ENCODE measurements at places on chromosomes 6 and 20.
A peak's percentile ranks its signal among the peaks of the same experiment; 100 is the strongest.

GRCh38 chr6:165298402-165298801 is 11.0 kb downstream of the C6orf118 start:
- no peak for DNase-seq

DNA sequence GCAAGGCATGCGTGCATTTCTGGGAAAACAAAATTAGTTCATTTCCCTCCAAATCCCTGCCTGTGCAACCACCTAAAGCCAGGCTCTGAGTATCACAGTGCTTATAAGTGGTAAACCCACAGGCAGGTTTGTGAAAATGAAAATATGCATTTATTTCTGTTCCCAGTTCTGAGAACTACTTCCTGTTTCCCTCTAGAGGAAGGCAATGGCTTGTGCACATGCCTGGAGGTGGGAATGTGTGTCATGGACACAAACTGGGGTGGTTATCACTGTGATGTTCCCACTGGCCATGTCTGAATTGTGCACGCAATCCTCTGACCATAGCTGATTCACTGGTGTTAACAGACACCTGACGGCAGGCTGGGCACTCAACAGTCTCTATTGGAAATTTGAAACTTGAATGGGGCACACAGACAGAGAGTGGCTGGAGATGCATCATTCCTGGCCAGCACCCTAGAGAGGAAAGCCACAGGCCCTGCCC is 26.3 kb downstream of the FAM110A start:
- DNase-seq, result no peak

- no peak for DNase-seq
These were observed 17.9 kb upstream of the RUNX2 start for GRCh38 chr6:45310118-45310788.

DNA sequence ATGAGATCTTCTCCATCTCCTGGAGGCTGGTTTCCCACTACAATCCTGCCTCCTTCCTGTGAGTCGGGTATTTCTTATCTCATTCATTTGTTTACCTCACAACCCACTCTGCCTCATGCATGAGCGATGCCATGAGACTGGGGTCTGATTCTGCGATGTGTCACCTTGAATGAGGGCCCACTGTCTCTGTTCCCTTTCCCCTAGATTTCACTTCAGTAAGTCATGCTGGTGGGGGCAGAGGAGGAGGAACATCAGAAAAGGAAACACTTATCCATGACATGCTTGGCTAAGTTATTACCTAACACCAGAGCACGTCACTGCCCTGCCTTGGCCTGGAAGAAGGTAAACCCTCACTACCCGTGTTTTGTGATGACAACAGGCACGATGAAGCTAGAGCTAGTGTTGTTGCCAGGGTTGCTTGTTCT is 337.4 kb upstream of the PRDM1 start:
- DNase-seq, result peak; percentile 34

DNA sequence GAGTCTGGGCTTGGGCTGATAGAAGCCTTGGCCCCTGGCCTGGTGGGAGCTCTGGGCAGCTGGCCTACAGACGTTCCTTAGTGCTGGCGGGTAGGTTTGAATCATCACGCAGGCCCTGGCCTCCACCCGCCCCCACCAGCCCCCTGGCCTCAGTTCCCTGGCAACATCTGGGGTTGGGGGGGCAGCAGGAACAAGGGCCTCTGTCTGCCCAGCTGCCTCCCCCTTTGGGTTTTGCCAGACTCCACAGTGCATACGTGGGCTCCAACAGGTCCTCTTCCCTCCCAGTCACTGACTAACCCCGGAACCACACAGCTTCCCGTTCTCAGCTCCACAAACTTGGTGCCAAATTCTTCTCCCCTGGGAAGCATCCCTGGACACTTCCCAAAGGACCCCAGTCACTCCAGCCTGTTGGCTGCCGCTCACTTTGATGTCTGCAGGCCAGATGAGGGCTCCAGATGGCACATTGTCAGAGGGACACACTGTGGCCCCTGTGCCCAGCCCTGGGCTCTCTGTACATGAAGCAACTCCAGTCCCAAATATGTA is 957 bp upstream of the VEGFA start:
- no peak for DNase-seq

GRCh38 chr6:130252527-130253237 is 29.9 kb upstream of the SAMD3 start:
- DNase-seq, result no peak

GRCh38 chr6:167027772-167028171 is 28.6 kb downstream of the CEP43 start:
- no peak for DNase-seq

GRCh38 chr6:6470123-6470522 is 118.4 kb upstream of the LY86 start:
- no peak for DNase-seq

GRCh38 chr6:161549977-161550655 is 276.3 kb upstream of the AGPAT4 start:
- DNase-seq, result peak; percentile 80

DNA sequence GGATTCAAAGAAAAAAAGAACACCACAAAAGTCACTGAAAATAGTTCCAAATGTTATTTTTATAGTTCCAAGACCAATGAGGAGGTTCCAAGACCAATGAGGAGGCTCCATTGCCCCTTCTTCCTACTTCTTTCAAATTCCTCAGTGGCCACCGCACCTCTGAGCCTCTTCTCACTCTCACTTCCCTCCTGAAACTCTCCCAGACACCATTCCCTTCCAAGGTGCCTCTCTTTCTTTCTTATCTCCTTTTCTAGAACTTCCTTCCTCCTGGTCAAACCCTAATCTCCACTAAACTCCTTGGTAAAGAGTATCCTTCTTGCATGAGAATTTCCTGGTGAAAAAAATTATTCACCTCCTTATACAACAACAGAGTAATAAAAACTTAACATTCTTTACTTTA is 20.4 kb upstream of the MCUR1 start:
- no peak for DNase-seq

GRCh38 chr6:136952714-136953260 is 30.7 kb downstream of the SLC35D3 start:
- peak; percentile 64 for DNase-seq

DNA sequence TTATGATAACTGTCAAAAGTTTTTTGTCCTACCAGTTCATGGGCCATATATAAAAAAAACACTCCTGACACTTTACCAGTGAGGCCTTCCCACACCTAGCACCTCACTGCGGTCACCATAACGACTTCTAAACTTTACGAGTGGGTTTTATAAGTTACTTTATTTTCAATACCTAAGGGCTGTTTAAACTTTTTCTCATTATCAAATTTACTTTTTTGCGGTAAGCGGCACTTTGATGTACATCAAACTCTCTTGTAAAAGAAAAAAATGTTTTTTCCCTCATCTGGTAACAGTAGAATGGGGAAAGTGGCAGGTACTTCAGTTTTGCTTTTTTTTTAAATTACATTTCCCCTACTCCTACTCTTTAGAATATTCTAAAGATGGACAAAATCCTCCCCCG is 36.2 kb downstream of the FYN start:
- DNase-seq, result no peak

DNA sequence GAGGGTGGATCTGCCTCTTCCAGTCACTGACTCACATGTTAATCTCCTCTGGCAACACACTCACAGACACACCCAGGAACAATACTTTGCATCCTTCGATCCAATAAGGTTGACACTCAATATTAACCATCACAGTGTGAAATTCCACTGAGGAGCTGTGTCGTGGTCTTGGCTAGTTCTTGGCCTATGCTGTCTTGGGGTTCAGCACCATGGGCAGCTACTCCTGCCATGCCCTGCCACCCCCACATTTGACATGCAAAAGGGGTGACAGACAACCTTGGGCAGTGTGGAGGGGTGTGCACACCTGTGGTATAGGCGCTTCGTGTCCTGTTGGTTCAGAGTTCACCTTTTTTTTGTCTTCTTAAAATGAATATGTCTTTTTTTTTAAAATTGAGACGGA is 25.8 kb downstream of the ANKRD6 start:
- DNase-seq, result no peak

DNA sequence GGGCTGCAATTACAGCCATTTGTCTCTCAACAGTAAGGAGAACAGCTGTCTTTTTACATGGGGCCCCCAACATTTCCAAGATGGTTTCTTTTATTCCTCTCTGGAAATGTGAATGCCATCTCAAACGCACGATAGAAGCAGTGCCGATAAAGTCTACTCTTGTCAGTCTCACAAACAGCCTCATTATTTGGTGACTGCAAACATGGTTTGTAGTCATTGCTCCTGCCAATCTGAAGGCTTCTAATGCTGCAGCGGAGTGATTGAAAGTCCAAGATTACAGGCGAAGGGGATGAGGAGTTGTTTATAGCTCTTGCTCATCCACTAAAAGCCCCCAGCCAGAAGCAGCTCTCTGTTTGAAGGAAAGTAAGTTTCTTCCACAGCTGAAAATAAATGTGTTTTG is 657.1 kb downstream of the CBLN4 start:
- DNase-seq, result no peak

DNA sequence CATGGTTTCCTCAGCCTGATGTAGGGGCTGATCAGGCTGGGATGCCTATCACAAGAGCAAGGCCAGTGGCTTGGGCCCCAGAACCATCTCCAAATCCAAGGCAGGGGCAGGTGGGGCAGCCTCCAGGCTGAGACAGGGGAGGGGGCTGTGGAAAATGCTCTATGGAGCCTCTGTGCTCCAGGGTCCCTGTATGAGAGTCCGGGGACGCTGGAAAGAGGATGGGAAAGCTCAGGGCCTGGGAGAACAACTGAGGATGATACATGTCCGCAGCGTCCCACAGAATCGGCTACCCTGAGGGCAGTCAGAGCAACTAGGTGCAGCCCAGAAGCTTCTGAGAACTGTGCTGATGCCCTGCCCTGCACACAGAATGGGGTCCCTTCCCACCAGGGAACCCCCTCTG is 43.4 kb downstream of the CPXM1 start:
- DNase-seq, result no peak

GRCh38 chr6:122214605-122215318 is 184.7 kb upstream of the HSF2 start:
- DNase-seq, result no peak

DNA sequence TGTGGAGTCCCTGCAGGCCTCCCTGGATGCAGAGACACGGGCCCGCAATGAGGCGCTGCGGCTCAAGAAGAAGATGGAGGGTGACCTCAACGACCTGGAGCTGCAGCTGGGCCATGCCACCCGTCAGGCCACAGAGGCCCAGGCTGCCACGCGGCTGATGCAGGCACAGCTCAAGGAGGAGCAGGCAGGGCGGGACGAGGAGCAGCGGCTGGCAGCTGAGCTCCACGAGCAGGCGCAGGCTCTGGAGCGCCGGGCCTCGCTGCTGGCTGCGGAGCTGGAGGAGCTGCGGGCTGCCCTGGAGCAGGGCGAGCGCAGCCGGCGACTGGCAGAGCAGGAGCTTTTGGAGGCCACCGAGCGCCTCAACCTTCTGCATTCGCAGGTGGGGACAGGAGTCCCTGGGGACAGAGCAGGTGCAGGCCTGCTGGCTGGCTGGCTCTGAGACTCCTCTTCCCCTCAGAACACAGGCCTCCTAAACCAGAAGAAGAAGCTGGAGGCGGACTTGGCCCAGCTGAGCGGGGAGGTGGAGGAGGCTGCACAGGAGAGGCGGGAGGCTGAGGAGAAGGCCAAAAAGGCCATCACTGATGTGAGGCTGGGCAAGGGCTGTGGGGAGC is 44.7 kb downstream of the MYH7B start:
- no peak for DNase-seq

GRCh38 chr6:138103871-138104270 is 3.3 kb downstream of the PERP start:
- peak; percentile 15 for DNase-seq

DNA sequence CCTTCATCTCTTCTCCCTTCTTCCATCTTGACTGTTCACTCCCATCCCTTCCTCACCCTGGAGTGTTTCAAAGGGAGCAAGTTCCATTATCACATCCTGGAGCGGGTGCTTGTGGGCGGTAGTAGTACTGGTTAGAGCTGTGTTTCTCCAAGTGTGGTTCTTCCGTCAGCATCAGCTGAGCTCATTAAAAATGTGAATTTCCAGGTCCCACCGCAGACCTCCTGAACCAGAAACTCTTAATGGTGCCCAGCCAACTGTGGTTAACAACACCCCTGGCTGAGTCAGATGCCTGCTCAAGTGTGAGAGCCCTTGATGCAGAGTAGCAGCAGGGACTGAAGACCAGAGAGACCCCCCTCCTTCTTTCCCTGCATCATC is 24.4 kb downstream of the ANGPT4 start:
- DNase-seq, result no peak

- no peak for DNase-seq
These were observed 41.2 kb downstream of the IGF2R start for GRCh38 chr6:160010067-160010466.

Measured in DMS153 (cell line).